Fibroblast of skin of back (primary cell): ENCODE measurements at places on chromosomes 6 and 20.

GRCh38 chr20:58903614-58904013 is 51.1 kb downstream of the GNAS start:
- DNase-seq, result no peak

GRCh38 chr6:148494226-148494625 is 151.6 kb downstream of the SASH1 start:
- DNase-seq, result no peak

- DNase-seq, result no peak
Observed at GRCh38 chr6:156956286-156956685, 179.1 kb downstream of the ARID1B start.

DNA sequence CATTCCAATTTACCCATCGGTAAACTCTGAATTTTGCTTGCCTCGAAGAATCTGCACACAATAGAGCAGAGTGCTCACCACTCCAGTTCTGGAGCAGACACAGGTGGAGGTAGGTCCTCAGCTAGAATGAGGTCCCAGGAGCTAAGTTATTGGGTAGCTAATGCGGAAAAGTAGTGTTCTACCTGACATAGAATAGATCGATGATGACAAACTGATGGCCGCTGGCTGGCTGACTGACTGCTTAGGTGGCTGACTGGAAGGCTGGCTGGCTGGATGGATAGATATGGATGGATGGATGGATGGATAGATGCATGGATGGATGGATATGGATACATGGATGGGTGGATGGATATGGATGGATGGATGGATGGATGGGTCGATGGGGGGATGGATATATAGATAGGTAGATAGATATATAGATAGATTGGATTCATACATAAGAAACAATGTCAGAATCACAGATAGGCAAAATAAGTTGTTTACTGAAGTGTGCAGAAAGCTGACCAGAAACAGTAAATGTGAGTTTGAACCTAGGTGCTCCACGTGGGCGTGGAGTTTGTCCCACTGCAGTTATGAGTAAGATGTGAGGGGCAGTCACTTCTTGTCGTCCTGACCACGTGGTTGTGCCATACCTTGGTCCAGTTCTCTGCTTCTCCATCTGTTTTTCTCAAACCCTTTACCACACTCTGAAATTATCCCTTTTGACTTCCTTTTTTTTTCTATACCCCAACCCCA is 62.1 kb downstream of the TBXT start:
- no peak for DNase-seq
